ENCODE measurements at places on chromosomes 1 and 21.

DNA sequence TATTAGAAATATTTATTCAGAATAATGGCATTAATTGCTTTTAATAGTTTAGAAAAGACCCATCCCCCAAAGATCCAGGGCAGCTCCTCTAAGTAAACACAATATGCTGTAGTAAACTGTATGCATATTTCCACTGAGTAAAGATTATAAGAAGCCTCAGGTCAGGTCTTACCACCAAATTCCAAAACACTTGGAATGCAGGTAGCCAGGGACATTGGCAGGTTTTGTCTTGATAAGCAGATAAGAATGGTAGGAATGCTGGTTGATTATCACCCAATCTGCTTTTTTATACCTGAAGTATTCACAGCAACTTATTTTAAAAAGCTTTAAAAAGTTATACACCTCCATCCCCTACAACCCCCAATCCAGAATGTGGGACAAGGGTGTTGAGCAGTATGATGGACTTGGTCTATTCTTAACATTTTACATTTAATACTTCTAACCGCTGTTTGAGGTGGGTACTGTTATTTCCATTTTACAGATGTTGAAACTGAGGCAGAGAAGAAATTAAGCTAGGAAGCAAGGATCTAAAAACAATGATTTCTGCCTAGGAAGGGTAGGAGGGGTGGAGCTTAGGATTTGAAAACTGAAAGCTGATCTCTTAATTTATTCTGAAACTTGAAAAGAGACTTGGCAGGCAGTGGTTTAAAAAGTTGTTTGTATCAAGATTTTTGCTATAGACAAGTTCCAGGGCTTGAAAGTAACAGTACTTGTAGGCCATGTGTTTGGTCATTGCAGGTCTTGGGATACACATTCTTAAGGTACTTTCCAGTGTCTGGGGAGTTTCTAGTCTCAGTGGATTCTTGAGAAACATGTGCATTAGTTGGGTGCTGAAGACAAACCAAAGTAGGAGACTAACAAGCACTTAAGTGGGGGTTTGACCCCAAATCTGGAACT, 15.6 kb upstream of the THEM4 start:
- peak; percentile 17 for DNase-seq

GRCh38 chr1:62247391-62248168, 52.9 kb downstream of the L1TD1 start:
- no peak for DNase-seq

DNA sequence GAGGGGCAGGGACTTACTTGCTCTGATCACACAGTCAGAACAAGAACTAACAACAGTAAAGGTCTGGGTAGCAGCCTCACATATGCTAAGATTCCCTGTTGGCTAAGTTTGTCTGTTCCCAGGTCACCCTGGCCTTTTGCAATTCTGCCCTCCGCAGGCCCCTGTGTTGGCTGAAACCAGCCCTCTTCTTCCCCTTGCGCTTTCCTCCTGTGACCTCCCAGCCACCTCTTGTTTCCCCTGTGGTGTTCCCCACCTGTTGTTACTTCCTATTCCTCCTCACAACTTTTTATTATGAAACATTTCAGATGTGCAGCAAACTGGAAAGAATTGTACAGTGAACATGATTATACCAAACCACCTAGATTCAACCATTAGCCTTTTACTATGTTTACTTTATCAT, 23.4 kb downstream of the MAPKAPK2 start:
- peak; percentile 57 for DNase-seq

GRCh38 chr1:25695090-25695770, 78.6 kb downstream of the MAN1C1 start:
- no peak for DNase-seq

- DNase-seq, result no peak
Observed at GRCh38 chr1:71843012-71843411, 439.3 kb downstream of the NEGR1 start.

DNA sequence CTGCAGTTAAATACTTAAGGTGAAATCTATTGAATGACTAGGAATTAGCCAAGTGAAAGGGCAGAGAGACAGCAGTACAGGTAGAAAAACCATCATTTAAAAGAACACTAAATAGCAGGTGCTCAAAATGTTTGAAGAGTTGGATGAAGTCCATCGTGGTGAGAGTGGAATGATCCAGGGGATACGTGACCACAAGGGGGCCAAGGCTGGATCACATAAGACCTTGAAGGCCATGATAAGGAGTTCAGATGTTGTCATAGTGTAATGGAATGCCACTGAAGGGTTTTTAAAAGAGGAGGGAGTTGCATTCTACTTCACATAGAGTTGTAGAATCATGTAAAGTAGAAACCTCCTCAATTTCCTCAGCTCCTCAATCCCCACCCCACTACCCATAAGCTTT, 34.8 kb upstream of the HOOK1 start:
- peak; percentile 4 for DNase-seq

- DNase-seq, result no peak
Observed at GRCh38 chr1:8854240-8854639, 24.2 kb downstream of the ENO1 start.

DNA sequence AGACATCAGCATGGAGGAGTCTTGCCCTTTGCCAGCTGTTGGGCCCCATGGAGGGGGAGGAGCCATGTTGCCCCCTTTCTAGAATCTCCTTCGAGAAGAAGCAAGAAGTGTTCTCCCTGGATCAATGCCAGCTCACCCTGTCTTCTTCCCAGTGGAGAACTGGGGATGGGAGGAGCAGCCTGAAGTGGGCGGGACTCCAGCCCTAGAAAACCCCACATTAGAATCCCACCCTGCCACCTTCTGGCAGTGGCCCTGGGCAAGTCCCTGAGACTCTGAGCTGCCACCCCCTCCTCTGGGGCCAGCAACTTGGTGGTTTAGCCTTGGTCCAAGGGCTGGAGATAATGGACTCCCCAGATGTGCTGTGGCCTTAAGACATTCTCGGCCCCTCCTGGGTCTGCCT, 51.7 kb downstream of the PAX7 start:
- DNase-seq, result no peak

GRCh38 chr1:208988811-208989222, 594.7 kb upstream of the CAMK1G start:
- peak; percentile 70 for DNase-seq
